ENCODE measurements at places on chromosomes 12 and 14.

DNA sequence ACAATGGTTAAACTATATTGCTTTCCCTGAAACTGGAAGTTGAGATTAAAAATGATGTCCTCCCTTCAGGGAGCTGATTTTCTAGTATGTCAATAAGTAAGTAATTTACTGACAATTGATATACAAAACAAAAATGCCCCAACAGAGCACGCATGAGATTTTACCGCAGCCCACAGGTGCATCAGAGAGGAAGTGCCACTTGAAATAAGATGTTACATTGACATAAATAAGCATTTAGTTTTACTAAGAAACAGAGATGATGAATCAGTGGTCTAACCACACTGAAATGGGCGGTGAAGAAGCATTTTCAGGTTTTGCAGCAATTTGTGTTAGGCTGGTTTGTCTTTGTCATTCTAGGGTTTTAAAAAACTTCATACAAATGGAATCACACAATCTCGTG lies 8.8 kb upstream of the CLECL1 start:
- no peak for DNase-seq

- no peak for DNase-seq
Measured at GRCh38 chr14:29274890-29275596, 508.5 kb downstream of the FOXG1 start.

- DNase-seq: no peak
Measured at GRCh38 chr14:37157987-37158386, 14.4 kb downstream of the SLC25A21 start.

DNA sequence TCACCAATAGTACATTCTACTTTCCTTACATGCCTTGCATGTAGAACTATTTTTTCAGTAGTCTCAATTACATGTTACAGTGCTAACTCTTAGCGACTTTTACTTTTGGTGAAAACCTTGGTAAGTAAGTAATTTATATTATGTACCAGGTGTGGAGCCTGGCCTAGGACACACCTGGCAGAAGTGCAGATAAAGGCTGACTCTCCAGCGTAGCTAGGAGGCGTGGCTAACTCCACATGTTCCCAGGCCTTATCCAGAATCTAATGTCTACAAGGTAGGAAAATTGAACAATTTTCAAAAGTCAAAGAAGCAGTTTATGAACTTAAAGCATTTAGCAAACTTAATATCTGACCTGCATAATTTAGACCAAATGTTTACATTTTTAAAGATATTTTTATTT lies 157.4 kb downstream of the DHRS2 start:
- DNase-seq: no peak

DNA sequence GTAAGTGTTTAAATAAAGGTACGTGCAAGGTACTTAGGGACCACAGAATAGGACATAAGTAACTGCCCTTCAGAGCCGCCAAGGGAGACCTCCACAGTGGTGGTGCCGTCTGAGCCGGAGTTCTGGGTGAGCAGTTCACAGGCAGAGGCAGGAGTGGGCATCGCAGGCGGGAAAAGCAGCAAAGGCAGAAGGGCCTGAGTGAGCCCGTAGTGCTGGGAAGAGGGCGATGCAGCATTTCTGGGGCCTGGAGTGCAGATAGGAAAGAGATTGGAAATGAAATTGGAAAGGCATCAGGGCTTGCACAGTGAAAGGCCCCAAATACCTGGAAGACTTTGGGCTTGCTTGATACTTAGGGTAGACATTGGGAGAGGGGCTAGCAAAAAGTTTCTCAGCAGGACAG lies 32.9 kb downstream of the EVL start:
- DNase-seq: no peak

GRCh38 chr12:63848450-63848849 lies 4.0 kb downstream of the SRGAP1 start:
- no peak for DNase-seq

Data from nucleus accumbens (tissue), 56 donors.